ENCODE measurements at places on chromosomes 1 and 21.

- no peak for DNase-seq
These were observed 11.9 kb downstream of the WRAP73 start for GRCh38 chr1:3638027-3638426.

DNA sequence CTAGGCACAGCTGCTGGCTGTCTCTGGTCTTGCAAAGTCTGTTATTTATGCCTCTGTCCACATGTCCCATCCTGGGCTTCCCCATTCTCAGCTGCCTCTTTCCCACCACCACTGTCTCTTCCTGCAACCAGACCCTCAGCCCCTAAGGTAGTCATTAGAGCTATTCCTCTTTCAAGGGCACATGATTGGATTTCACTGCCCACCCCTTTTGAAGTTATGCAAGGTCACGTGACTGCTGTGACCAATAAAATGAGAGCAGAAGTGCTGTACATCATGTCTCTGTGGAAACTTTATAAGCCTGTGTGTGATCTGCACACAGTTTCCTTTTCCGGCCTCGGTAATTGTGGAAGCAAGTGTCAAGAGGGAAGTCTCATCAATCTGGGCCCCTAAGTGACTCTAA lies 136.6 kb upstream of the HMGB4 start:
- DNase-seq = no peak

GRCh38 chr1:57963581-57963980 lies 539.7 kb upstream of the DAB1 start:
- no peak for DNase-seq

- no peak for DNase-seq
These were observed 55.9 kb upstream of the KIF26B start for GRCh38 chr1:245098924-245099323.

DNA sequence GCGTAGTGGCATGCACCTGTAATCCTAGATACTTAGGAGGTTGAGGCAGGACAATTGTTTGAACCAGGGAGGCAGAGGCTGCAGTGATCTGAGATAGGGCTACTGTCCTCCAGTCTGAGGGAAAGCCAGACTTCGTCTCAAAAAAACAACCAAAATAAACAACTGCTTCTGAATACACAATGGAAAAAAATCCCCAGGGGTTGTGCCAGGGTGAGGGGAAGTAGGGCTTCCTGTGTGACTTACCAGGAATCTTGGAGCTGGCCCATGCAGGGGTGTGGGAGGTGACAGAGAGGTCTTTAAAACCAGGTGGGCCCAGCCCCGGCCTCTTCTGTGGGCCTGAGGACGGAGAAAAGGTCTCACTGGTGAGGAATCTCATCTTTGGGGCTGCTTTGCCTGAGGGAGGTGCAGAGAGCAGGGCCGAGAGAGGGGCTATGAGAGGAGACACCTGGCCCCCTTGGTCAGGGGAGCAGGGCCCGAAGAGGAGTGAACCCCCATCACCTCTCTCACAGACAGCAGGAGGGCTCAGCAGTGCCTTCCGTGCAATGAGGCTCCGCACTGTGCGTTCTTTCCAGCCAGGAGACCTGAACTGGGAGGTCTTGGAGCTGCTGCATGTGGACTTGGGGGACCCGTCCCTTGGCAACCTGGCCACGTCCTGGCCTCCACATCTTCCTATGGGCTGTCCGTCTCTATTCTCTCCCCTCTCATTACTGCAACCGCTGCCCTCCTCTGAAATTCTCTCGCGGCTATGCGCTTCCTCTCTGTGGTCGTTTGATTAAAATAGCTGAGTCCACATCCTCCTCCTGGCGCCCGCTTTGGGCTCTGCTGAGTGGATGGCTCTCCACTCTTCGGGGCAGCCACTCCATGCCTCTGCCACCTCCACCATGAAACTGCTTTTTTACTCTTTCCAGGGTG lies 10.7 kb downstream of the PLA2G5 start:
- DNase-seq = peak; percentile 36

DNA sequence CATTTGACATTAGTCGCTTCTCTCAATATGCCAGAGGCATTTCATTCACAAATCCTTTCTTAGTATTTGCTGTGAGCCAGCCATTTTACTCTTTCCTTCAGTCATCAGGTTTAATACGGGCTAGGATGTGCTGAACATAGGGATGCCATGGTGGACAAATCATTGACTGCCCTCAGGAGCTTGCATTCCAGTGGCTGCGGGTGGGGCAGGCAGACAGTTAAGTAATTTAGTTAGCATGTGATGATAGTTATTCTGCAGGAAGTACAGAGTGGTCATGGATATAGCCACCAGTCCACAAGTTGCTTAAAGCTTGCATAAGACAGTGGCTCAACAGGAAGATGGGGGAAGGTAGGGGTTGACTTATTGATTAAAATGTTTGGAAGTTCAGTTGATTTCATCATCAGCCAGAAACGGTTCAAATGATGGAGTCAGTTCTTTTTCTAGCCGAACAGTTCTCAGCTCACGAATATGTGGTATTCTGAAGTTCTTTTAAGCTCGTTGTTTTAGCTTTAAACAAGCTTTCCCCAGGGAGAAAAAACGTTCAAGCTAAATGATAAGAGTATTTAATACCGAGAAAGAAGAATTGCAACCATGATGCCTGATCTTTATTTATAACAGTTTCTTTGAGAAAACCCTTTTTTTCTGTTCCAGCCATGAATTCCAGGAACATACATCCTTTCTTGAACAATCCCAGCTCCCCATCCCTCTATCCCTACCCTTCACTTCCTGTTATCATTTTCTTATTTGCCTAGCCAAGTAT lies 1.4 kb downstream of the SLC22A15 start:
- peak; percentile 32 for DNase-seq

DNA sequence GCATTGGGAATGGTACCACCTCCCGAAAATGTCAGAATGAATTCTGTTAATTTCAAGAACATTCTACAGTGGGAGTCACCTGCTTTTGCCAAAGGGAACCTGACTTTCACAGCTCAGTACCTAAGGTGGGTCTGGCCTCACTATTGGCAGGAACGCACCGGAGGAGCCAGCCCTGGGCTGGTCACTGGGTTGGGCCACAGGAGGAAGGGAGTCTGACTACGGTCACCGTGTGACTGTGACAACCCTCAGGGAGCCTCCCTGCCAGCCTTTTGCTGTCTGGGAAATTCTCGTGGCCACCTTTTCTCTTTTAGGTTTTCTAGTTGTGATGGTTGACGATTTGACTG lies 2.2 kb downstream of the IL10RB start:
- DNase-seq = no peak

DNA sequence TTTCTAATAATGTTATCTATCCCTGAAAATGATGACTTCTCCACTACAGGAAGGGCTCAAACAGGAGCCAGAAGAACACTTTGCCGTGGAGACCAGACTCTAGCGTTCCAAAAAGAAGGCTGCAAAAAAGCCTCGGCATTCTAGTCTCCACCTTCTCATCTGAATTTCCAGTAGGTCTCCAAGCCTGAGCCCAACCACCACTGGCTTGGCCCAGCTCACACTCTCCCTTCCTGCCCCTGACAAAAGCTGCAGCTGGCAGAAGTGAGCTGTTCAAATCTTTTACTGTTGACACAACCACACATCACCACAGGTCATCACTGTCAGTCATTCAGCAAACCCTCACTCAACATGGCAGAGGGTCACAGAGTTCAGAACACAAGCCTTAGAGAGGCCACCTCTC lies 69.3 kb downstream of the CAMK2N1 start:
- DNase-seq = no peak

- peak; percentile 4 for DNase-seq
These were observed 105.0 kb upstream of the SAMD11 start for GRCh38 chr1:818618-819291.

DNA sequence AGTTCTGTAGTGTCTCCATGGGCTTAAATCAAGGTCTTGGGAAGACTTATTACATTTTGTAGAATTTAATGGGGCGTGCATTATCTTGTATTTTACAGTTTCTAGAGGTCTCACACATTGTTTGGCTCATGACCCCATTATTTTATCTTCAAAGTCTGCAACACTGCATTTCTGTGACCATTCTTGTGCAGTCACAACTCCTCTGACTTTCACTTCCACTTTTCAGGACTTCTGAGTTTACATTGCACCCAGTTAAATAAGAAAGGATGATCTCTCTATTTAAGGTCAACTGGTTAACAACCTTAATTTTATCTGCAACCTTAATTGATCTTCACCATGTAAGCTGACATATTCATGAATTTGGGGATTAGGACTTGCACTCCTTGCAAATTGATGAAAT lies 1186.6 kb downstream of the MRPL39 start:
- DNase-seq = no peak

Data from M059J (cell line).